WTC11 (cell line): ENCODE measurements at places on chromosomes 3 and 15. TPM values are rescaled to one million over a fixed set of nuclear protein-coding genes. Genes with fewer than 3 reads are reported as not detected.

DNA sequence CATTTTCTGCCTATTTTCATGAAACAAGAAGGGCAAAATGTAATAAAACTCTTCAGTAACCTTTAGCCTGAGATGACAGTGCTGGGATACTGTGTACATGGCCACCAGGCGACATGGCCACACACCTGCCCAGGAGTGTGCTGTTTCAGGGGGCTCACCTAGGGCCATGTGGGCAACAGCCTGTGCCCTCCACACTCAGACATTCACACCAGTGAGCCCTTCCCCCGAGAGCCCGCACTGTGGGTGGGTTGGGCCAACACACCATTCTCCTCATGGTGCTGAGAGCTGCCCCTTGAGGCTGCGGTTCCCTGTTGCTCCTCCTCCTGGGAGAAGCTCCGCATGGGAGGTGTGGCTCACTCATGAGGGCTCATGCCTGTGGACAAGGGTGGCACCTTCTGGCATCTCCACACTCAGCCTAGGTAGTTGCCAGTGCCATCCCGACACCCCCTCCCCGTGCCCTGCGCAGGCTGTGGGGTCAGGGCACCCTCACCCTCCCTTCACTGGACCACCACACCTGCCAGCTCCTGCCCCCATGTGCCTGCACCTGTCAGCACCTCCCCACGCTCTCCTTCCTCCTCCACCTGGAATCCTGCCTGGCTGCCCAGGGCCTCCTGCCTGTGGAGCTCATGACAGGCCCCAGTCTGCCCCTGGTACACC, 19.7 kb downstream of the OCA2 start:
- H3K27ac ChIP-seq, result no peak overlapping the region
- no peak for DNase-seq
- no peaks in the 10 kb centered on the region for H3K27me3 ChIP-seq
- no peak overlapping the region for H3K4me3 ChIP-seq
- peaks cover 6% of the 10 kb centered on the region; the same call in 1 of the 2 replicates for H3K4me1 ChIP-seq

- no peaks in the 10 kb centered on the region for H3K27me3 ChIP-seq
- no peaks in the 10 kb centered on the region for H3K36me3 ChIP-seq
- no peak overlapping the region for H3K27ac ChIP-seq
Measured at GRCh38 chr3:137121704-137122314, 164.0 kb downstream of the IL20RB start.

DISP2 gene
- 1.0 to 3.5 TPM (median 1.9 TPM) in 3 replicates for total RNA-seq

PGBD4 gene
- total RNA-seq, result 1.1 to 1.2 TPM (median 1.1 TPM) in 3 replicates

DNA sequence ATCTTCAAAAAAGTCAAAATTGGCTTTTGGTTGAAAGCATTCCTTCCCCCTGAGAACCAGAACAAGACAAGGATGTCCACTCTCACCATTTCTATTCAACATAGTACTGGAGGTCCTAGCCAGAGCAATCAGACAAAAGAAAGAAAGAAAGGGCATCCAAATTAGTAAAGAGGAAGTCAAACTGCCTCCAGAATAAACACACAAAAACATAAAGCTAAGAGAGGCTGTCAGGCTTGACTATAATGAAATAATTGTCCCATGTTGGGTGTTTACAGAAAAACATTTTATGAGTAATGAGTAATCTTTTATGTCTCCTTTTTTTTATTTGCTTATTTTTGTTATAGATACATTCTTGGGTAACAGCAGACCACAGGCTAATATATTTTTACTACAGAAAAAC, 18.3 kb upstream of the FAM240A start:
- no peak overlapping the region for H3K27ac ChIP-seq
- no peak for DNase-seq
- H3K4me1 ChIP-seq, result peaks cover 31% of the 10 kb centered on the region
- no peak overlapping the region for H3K4me3 ChIP-seq

- H3K27ac ChIP-seq, result no peak overlapping the region
- no peaks in the 10 kb centered on the region for H3K4me1 ChIP-seq
- H3K4me3 ChIP-seq, result no peak overlapping the region
- no peaks in the 10 kb centered on the region for H3K36me3 ChIP-seq
Measured at GRCh38 chr15:83644439-83644838, 9.5 kb upstream of the ADAMTSL3 start.

DNA sequence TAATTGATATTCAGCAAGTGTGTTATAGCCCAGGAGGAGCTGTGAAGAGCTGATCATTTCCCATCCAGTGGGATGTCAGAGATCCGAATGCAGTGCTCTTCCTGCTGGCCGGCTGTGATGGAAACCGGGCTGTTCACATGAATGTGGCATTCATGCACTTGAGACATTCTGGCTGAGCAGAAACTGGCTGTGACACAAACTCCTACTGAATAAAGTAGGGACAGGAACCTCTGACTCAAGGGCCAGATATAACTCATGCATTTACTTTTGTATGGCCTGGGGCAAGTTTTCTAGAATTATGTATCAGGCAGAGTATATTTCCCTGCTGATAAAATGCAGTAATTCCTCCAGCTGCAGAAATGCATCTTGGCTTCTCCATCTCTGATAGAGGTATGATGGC, 83.4 kb upstream of the FAM3D start:
- no peaks in the 10 kb centered on the region for H3K36me3 ChIP-seq
- no peak overlapping the region for H3K27ac ChIP-seq
- no peak for DNase-seq
- H3K27me3 ChIP-seq, result no peaks in the 10 kb centered on the region

GRCh38 chr3:86230762-86231161, 760.2 kb downstream of the VGLL3 start:
- no peaks in the 10 kb centered on the region for H3K27me3 ChIP-seq
- H3K4me1 ChIP-seq, result peaks cover 11% of the 10 kb centered on the region
- H3K27ac ChIP-seq, result no peak overlapping the region
- H3K36me3 ChIP-seq, result no peaks in the 10 kb centered on the region
- no peak for DNase-seq
